ENCODE measurements at places on chromosomes 13 and 19. TPM values are rescaled to one million over a fixed set of nuclear protein-coding genes. Genes with fewer than 3 reads are reported as not detected.

GRCh38 chr13:49412749-49413148 is 31.1 kb downstream of the CAB39L start:
- no peaks in the 10 kb centered on the region for H3K36me3 ChIP-seq
- H3K4me1 ChIP-seq = no peaks in the 10 kb centered on the region
- no peak overlapping the region for H3K4me3 ChIP-seq
- no peaks in the 10 kb centered on the region for H3K27me3 ChIP-seq
- no peak for DNase-seq
- H3K27ac ChIP-seq = no peak overlapping the region

GRCh38 chr19:38412961-38413360 is 10.1 kb downstream of the FAM98C start:
- no peaks in the 10 kb centered on the region for H3K27me3 ChIP-seq
- no peaks in the 10 kb centered on the region for H3K36me3 ChIP-seq
- DNase-seq = no peak

GRCh38 chr19:21109116-21109515 is 27.1 kb downstream of the ZNF714 start:
- no peaks in the 10 kb centered on the region for H3K4me1 ChIP-seq
- H3K36me3 ChIP-seq = no peaks in the 10 kb centered on the region
- H3K27me3 ChIP-seq = no peaks in the 10 kb centered on the region
- H3K27ac ChIP-seq = no peak overlapping the region
- no peak for DNase-seq

CYP2S1 gene
- 0.67 TPM for polyA plus RNA-seq

B3GNT8 gene
- not detected for polyA plus RNA-seq

P2RY11 gene
- 8.7 TPM for polyA plus RNA-seq

Data from SK-N-SH (cell line).